ENCODE measurements at places on chromosomes 12 and 14. TPM values are rescaled to one million over a fixed set of nuclear protein-coding genes. Genes with fewer than 3 reads are reported as not detected.

Gene KLHL33
- total RNA-seq: 0.23 TPM

Gene RNASE1
- total RNA-seq: 0.75 TPM

Gene KRT86
- total RNA-seq: not detected

Gene TPPP2
- not detected for total RNA-seq

Gene PLEKHG7
- total RNA-seq: not detected
